ENCODE measurements at places on chromosomes 1 and 21. TPM values are rescaled to one million over a fixed set of nuclear protein-coding genes. Genes with fewer than 3 reads are reported as not detected.

FMN2 gene
- 0.32 TPM for polyA plus RNA-seq

- no peak for DNase-seq
Observed at GRCh38 chr1:20212085-20212684, 25.9 kb upstream of the PLA2G2C start.

INSRR gene
- polyA plus RNA-seq: not detected

DNA sequence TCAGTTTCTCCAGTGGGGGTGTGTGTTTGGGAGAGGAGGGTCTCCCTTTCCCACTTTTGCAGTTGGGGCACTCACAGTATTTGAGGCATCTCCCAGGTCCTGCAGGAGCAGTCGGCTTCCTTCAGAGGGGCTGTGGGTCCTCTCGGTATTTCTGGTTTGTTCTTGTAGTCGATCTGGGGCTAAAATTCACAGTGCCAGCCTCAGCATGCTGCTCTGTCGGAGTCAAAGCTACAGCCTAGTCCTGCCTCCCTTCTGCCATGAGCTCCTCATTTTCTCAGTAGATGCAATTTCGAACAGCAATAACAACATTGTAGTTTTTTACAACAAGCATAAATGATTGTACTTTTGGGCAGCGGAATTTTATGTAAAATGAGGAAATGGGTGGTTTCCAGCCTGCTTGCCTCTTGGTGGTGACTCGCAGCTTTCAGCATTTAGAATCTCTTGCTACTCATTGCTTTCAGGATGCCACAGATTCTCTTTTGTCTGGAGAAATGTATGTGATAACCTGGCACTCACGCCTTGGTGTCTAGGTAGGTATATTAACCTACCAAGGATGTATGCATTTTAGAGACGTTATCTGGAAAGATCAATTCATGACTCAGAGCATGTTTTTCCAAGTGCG is 82.4 kb upstream of the C21orf91 start:
- DNase-seq: no peak

GRCh38 chr21:26116456-26117011 is 54.0 kb downstream of the APP start:
- DNase-seq: no peak

DNA sequence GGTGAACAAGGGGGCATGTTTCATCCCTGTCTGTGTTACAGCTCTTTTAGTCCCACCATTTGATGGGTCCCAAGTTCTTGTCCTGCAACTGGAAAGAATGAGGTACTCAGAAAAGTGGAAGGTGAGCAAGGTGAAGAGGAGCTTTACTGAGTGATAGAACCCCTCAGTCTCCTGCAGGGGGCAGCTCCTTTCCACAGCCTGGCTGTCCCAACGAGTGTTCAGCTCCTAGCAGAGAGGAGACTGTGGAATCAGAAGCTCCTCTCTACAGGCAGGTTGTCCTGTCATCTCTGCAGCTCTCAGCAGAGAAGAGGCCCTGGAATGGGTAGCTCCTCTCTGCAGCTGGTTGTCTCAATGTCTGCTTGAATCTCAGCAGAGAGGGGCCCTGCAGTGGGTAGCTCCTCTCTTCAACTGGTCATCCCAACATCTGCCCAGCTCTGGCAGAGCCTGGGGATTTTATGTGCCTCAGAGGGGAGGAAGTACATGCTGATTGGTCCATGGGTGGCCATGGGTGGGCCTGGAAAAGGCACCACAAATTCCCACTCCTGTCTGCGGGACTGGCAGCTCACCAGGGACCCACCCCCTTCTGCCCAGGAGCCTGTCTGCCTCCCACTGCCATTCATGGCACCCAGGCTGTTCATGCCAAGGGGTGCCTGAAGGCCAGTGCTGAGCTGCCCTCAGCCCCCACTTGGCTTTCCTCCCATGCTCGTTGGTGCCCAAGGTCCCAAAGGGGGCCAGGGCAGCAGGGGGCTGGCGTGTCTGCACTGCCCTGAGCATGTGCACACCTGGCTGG is 25.7 kb downstream of the LDLRAD1 start:
- DNase-seq: no peak

GRCh38 chr1:164343189-164343588 is 215.8 kb upstream of the PBX1 start:
- DNase-seq: no peak

GRCh38 chr1:31122741-31123140 is 57.2 kb upstream of the PUM1 start:
- DNase-seq: no peak

- DNase-seq: no peak
Observed at GRCh38 chr21:42089093-42089631, 18.0 kb downstream of the UMODL1 start.

CLDN17 gene
- polyA plus RNA-seq: not detected

GRCh38 chr21:37655611-37656300 is 260.5 kb downstream of the KCNJ6 start:
- no peak for DNase-seq

- DNase-seq: no peak
Observed at GRCh38 chr1:4075436-4076225, 175.6 kb upstream of the C1orf174 start.

OR2M3 gene
- polyA plus RNA-seq: not detected

FPGT gene
- polyA plus RNA-seq: 9.3 TPM
